ENCODE measurements at places on chromosomes 4 and X.

GRCh38 chr4:15240764-15241163, 187.1 kb upstream of the C1QTNF7 start:
- DNase-seq: no peak

- no peak for DNase-seq
Measured at GRCh38 chr4:103443324-103443723, 245.2 kb upstream of the CENPE start.

DNA sequence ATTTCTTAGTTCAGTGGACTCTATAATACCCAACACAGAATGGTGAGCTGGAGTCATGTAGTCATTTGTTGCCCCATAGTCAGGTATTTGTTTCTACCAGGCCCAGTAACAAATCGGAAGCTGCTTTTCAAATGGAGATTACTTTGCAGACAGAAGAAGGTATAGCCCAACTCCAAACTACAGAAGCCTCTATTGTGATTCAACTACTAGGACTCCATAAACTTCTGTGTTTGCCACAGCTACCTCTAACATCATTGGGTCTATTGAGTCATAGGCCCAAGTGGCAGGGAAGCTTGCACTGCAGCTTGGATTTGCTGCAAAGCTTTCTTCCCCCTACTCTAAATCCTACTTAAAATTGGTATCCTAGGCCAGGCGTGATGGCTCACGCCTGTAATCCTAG, 148.8 kb upstream of the STK26 start:
- DNase-seq: no peak

- no peak for DNase-seq
Measured at GRCh38 chr4:42460043-42460442, 62.8 kb downstream of the SHISA3 start.

DNA sequence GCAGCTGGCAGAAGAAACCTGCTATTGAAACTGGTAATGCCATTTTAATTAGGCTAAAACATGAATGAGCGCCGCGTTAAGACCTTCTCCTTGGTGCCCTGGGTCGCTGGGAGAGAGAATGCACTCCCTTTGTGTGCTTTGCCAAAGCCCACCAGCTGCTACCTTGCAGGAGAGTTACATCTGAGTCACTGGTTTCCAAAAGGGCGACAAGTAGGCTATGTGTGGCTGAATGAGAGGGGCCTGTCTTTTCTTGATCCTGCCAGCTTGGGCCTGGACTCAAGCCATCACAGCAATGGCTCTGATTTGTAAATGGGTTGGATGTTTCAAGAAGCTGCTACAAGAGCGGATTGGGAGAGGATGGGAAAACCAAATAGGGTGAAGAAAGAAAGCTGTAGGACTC, 81.5 kb downstream of the NHS start:
- no peak for DNase-seq

GRCh38 chrX:71128166-71128833, 9.9 kb downstream of the MED12 start:
- no peak for DNase-seq

DNA sequence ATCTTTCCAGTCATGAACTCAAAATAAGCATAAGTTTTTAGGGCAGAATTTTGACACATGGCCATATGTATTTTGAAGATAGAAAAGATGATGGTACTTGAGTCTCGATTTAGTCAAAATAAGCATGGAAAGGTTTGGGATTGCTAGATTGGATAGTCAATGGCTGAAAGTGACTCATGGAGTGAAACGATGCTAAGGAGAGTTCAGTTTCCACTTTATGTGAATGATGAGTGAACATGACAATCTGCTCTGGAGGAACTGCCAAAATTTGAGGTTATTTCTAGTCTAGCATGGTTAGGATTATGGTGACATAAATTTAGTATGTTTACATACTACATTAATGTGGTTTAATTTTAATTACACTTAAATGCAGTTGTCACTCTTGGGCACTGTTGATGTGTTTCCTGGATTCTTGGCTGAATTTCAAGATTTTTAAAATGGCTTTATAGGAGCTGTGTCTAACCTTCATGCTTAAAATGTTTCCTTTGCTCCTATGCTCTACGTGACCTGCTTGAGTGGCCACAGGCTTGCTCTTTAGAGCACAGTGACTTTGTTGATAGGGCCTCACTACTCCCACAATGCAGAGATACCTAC, 17.1 kb downstream of the DDX3X start:
- DNase-seq: no peak

GRCh38 chrX:13932416-13932815, 97.3 kb downstream of the GEMIN8 start:
- DNase-seq: no peak

DNA sequence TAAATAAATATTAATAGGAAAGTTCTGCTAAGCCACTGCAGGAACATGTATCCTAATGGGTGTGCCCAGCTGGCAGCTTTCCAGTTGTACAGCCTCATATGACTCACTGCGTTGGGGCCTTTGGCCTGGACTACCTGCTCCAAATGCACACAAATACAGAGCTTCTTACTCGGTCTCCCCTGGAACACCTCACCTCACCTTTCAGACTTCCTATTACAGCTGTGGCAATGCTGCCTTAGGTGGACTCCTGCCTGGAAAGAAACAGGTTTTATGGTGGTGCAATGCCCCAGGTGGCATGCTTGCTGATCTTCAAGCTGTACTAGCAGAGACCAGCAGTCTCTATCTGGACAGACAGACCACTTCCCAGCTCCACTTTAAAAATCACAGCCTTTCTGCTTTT, 85.7 kb upstream of the EXOC1L start:
- DNase-seq: no peak

GRCh38 chr4:89157488-89158024, 46.2 kb downstream of the TIGD2 start:
- DNase-seq: no peak

- no peak for DNase-seq
Measured at GRCh38 chrX:50769389-50770063, 44.5 kb downstream of the SHROOM4 start.

DNA sequence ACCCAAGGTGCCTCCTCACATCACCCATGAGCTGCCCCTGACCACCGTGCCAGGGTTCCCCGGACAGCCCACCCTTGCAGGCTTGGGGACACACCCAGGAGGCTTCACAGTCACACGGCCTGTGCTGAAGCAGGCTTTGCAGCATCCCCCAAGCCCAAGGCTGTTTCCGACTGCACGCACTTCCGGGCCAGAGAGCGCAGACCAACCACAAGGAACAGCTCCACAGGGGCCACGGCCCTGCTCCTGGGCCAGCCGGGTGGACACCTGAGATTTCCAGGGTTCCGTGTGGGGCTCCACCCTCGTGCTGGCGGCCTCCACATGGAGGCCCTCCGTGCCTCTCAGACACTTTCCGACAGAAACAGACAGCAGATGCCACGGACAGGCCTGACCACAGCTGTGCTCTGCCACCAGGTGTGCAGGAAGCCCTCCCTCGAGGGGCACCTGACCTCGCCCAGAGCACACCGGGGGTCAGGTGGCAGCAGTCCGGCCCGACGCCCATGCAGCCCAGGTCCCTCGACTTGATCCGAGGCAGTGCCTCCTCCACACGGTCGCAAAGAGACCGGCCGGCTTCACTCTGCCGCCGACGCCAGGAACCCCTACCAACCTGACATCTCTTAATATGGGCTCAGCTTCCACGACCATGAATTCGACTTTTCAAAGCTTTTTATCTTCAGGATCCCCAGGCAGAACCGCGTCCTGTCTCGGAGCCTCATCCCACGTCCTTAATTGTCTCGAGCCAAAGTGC, 8.0 kb downstream of the CTBP1 start:
- no peak for DNase-seq

- DNase-seq: no peak
Measured at GRCh38 chr4:120561648-120562047, 360.9 kb downstream of the PRDM5 start.

DNA sequence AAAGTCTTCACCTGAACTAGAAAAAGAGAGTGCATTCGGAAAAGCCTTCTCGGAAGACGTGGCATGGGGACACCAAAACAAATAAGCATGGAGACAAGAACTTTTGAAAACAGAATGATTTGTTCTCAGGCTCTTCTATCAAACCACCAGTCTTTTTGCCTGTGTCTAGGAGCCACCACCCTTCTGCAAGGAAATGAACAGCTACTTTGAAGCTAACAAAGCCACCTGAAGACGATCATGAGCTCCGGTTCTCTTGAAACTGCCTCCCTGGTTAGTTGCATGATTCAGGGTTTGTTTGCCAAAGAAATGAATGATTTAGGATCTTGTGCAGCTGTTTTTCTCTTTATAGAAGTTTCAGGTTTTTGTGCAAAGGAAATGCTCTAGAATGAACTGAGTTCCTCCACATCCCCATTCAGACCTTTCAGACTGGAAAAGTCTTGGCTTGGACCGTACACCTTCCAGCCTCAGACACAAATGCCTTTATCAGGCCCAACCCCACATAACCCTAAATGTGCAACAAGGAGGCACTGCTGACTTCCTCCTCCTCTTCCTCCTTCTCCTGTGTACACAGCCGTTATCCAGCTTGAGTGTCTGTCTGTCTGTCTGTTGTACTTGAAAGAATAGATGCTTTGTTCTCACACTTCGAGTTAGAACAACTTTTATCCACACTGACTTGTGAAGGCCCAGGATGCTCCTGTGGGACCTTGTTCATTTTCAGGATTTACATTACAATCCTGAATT, 334.8 kb upstream of the KLF3 start:
- DNase-seq: no peak

- no peak for DNase-seq
Measured at GRCh38 chr4:155974476-155974749, 20.7 kb upstream of the CTSO start.

DNA sequence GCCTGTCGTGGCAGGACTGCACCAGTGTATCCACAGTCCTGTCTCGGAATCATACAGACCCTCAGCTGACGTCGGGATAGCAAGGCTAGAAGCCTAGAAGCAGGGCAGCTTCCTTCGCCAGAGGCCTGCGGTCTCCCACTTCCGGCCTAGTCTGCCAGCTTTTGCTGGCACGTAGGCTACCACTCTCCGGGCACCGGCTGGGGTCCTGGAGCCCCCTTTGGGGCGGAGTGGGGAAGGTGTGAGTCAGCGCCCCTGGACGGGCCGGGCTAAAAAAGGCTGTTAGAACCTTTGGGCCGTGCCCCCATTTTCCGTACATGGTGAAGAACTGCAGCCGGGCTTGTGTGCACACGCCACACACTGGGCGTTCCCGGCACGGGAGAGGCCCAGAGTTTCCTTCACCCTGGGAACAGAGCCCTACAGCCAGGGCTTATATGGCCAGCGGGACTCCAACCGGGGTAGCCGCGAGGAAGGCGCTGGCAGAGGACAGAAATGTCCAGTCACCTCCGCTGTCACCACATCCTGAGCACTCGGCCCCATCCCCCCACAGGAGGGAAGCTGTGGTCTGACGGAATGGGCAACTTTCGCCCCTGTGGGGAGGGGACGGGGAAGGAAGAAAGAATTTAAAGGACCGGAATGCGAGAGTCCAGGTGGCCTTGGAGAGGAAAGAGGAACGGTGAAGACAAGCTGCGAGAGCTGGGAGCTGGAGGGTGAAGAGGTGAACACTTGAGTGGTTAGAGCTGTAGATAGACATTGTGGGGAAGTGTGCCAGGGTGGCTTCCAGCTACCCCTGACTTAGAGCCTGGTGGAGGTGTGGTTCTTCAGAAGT, 4.6 kb downstream of the MAGIX start:
- no peak for DNase-seq

GRCh38 chr4:180350901-180351300, 1892.3 kb upstream of the TENM3 start:
- no peak for DNase-seq

DNA sequence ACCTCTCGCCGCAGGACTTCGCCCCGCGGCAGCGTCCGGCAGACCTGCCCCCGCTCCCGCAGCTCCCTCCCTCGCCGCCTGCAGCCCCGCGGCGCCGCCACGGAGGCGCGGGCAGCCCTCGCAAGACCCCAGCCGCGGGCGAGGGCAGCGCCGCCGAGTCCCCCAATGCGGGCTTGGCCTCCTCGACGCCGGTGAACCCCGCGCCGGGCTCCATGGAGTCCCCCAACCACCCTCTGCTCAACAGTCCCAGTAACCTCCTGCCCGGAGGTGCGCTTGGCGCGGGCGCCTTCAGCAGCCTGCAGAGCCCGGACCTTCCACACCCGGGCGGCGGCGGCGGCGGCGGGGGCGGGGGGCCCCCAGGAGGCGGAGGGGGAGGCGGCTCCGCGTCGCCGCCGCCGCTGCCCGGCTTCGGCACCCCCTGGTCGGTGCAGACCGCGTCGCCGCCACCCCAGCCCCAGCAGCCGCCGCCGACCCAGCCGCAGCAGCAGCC, 1.2 kb downstream of the CPEB2 start:
- peak; percentile 12 for DNase-seq

- DNase-seq: no peak
Measured at GRCh38 chrX:24097741-24098260, 43.0 kb downstream of the EIF2S3 start.

- no peak for DNase-seq
Measured at GRCh38 chr4:38765382-38765781, 17.4 kb downstream of the TLR10 start.

DNA sequence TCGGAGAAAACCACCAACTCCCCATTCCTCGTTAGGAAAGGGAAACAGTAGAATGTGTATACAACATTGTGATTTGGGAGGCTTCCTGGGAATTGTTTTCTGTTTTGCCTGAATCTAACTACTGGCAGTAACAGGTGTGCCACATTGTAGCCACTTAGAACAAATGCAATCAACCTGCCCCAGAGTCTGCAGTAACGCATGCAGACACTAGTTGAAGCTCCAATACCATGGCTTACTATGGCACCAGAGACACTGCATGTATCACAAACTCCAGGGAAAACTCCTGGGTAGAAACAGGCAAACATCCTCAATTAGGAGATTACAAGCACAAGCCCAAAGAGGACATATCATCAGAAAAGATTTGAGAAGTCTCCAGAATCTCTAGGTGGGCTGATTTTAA, 154.2 kb upstream of the NEIL3 start:
- no peak for DNase-seq

GRCh38 chr4:130143656-130144055, 1047.7 kb downstream of the C4orf33 start:
- no peak for DNase-seq

DNA sequence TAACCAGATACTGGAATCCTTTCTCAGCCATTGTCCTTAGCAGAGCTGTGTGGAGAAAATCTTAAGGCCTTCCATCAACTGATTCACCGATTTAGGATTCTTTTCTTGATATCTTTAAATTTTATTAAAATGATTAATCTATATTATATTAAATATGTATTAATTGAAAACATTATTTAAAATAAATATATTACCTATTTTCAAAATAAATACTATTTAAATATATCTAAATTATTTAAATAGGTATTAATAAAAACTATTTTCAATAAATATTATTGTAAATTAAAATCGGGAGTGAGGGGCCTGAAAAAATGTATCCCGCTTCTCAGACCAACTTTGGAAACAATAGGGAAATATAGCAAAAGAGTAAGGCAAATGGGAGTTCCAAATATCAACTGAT, 94.0 kb upstream of the HPF1 start:
- DNase-seq: no peak
